ENCODE measurements at places on chromosomes 6 and 20.

DNA sequence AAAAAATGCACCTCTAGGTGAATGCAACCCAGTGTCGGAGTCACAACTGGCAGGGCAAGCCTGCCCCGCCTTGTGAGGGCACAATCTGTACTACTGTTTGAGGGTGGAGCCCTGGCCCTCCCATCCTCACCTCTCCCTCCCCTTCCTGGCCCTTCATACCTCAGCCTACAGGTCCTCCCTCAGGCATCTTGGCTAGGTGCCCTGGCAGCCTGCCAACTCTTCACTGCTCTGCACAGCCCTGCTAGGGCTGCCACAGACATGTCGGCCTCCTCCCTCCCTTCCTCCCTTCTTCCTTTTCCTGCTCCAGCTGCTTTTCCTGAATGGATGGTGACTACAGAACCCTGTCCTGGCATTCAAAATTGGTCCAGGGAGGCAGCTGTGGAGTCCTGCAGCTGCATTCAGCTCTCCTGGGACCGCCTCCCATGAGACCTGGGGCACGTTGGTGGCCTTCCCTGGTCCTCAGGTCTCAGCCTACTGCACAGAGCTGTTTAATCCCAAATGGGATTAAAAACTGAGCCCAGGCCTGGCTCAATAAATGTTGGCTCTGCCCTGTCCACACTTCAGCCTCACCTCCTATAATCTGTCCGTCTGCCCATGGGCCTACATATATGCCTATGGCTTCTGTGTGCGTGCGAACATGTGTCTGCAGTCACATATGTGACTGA lies 52.7 kb downstream of the CDH22 start:
- DNase-seq = no peak

DNA sequence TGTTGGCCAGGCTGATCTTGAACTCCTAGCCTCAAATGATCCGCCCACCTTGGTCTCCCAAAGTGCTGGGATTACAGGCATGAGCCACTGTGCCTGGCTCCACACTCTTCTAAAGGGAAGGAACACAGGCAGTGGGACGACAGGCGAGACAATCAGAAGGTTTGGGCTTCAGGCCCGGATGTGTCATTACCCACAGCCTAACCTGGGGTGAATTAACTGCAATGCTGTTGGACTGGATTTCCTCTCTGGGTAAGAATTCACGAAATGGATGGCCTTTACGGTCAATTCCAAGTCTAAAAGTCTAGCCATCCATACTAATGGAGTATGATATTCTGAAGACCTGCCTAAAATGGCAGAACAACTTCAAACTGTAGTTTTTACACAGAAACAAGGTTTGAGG lies 83.7 kb upstream of the CCDC28A start:
- DNase-seq = no peak

DNA sequence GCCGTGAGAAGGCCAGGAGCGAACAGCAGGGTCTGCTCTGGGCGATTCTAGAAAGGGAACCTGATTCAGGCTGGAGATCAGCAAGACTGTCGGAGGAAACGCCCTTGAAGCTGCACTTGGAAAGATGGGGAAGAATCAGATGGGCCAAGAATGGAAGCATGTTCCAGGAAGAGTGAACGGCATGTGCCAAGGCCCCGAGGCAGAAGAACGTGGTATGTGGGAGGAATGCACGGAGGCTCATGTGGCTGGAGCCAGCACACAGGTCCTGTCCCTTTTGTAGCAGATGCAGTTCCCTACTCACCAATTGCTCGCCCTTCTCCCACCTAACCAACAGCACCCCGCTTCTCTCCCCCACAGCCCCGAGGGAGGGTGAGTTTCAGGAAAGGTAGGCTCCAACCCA lies 180.6 kb downstream of the TFAP2C start:
- DNase-seq = no peak

- DNase-seq = no peak
Observed at GRCh38 chr20:10282979-10283456, 64.4 kb downstream of the SNAP25 start.

- DNase-seq = no peak
Observed at GRCh38 chr6:75077701-75078100, 128.2 kb downstream of the COL12A1 start.

DNA sequence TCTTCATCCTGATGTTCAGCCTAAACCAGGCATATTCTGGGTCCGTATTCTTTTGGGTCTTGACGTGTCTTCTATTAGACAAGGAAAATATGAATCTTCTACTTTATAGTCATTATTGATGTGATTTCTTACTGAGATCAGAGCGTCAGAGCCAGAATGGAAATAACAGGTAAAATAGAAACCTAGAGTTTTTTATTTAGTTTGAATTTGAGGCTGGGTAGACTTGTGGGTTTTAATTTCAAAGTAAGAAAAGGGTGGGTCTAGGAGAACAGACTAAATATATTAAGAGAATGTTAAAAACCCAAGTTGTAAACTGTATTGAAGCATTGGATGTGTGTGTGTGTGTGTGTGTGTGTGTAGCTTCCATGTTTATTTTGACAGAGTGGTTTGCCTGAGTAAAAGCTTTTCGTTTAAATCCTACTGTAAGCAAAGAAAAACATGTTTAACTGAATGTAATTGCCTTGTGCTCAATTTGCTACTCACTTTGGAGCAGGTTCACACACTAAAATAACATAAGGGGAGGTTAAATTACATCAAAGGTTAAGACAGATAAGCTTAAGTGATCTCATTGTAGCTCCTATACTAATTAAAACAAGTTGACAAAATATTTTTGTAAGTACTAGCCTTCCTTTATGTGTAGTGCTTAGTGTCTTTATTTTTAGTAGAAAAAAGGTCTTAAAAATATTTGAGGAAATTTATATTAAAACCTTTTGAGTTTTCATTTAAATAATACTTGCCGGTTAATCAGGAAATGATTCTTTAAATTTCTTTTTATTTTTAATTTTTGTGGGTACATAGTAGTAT lies 17.4 kb downstream of the HECA start:
- DNase-seq = no peak

DNA sequence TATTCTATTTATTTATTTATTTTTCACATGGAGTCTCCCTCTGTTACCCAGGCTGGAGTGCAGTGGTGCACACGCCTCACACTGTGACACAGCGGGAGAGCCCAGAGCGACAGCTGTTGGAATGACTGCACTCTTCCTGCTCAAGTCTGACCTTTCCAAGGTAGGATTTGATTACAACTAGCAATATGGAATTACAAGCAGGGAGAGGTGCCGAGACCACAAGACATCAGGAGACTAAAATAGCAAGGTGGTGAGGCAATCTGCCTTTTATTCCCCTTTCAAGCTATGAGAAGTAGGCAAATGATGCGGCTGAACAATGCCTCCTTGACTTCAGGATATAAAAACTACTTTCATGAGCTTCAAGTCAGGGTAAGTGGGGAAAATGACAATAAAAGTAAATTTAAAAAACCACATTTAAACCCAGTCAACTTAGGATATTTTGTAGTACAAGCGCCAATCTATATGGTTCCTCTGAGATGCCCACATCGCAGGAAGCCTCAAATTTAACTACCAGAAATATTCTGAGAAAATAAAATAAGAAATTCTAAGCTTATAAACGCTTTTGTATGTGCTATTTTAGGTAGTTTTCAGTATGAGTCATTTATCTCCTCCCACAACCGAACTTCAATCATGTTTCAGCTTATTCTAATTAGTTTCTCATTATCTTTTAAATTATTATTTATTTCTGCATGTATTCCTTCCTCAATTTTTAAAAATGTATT lies 146.9 kb upstream of the SGK1 start:
- DNase-seq = no peak

DNA sequence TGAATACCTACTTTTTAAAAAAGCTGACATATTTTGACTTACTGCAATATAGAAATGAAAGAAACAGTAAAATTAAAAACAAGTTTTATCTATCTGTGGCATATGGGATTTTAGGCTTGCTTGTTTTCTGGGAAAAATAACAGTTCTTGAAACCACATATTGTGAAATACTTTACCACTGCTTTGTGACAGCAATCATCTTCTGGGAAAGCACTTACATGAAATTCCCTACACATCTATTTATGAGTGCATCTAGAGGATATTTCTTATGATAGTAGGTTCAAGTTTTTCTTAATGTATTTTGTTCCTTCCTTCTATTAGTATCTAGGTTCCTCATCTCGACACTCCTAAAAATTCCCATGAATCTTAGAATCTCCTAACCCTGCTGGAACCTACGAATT lies 75.2 kb downstream of the STXBP5 start:
- DNase-seq = no peak

DNA sequence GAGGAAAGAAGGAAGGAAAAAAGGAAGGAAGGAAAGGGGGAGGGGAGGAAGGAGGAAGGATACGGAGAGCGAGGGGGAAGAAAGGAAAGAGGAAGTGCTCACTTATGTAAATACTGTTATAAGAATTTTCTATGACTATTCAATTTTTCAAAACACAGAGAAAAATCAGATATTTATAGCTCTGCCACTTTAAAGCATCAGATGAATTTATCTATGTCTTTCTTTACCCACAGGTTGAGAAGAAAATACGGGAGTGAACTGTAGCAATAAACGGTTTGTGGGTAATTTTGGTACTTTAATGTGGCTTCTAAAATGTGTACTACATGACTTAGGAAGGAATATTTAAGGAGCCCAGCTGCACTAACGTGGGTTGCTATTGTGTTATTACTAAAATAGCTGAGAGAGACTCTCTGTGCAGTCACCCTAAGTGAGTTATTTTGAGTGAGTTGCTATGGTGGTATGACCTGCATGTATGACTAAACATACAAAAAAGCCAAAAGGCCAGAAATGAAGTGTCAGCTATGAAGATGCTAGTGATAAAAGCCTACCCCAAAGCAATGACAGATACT lies 225.5 kb downstream of the SOD2 start:
- no peak for DNase-seq

GRCh38 chr6:44805238-44805846 lies 417.8 kb downstream of the CDC5L start:
- no peak for DNase-seq

GRCh38 chr6:41696788-41697187 lies 38.6 kb downstream of the TFEB start:
- DNase-seq = no peak

DNA sequence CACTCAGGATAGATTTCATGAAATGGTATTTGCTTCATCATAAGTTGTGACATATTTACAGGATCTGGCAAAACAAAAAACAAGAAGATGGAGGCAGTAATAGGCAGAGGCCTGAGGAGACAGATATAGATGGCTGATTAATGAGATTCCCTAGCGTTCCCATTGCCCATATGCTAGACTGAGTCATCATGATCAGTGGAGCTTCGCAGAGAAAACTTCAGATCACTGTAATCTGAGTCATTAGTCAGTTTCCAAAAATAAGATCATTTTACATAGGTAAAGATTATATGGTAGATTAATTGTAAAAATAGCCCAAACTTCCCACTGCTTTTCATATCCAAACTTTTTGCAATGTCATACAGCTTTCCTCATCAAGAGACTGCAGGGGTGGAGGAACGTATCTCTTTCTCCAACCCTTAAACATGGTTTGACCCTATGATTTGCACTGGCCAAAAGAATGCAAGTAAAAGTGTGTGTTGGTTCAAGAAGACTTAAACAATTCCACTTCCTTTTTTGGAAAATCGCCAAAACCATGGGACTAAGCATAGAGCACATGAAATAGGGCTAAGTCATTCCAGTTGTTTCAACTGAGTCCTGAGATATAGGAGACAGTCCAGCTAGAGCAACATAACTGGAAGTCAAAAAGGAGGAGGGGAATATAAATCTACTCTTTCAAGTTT lies 626.0 kb downstream of the RNF144B start:
- DNase-seq = no peak

DNA sequence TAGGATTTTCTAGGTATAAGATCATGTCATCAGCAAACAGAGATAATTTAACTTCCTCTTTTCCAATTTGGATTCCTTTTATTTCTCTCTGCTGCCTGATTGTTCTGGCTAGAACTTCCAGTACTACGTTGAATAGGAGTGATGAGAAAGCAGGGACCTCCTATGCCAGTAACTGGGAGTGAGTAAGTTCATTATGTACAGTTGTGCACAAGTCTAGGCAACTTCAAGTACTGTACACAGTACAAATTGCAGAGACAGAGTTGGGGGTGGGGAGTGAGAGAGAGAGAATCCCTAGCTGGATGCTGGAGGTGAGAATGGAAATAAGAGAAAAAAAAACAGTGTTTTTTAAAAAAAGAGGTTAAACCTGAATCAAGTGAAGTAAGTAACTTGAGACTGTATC lies 210.2 kb downstream of the MMUT start:
- no peak for DNase-seq

GRCh38 chr6:27894839-27895762 lies 17.1 kb downstream of the OR2B2 start:
- DNase-seq = no peak

- no peak for DNase-seq
Observed at GRCh38 chr6:144143878-144144277, 6.4 kb upstream of the STX11 start.

DNA sequence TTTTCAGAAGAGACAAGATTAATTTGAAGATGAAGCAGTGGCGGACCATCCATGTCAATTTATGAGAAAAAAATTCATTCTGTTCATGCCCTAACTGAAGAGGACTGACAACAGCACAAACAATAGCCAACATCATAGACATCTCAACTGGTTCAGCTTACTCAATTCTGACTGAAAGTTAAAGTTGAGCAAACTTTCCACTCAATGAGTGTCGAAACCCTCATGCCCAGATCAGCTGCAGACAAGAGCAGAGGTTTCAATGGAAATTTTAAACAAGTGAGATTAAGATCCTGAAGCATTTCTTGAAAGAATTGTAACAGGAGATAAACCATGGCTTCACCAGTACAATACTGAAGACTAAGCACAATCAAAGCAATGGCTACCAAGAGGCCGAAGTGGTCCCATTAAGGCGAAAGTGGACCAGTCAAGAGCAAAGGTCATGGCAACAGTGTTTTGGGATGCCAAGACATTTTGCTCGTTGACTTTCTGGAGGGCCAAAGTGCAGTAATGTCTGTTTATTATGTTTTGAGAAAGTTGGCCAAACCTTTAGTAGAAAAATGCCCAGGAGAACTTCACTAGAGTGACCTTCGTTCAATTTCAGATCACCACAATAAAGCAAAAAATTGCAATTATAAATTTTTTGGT lies 6.1 kb upstream of the SFT2D1 start:
- no peak for DNase-seq

DNA sequence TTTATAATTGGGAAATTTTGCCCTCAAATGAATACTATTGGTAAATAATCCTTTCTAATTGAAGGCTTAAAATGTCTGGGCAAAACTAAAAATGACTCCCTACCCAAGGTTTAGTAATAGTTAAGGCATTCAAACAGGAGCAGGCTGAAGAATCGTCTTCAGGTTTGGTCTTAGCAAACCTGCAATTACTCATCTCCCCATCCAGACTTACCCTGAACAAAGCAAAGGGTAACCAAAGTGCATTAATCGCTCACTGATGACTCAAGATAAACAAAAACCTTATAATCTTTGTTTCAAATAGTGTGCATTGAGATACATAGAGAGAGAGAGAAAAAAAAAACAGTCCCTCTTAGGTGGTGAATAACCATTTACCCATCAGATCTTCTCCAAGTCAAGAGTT lies 225.5 kb downstream of the BMP2 start:
- no peak for DNase-seq

- no peak for DNase-seq
Observed at GRCh38 chr6:32436995-32437836, 2.5 kb upstream of the HLA-DRA start.
